ENCODE measurements at places on chromosomes 7 and 10. TPM values are rescaled to one million over a fixed set of nuclear protein-coding genes. Genes with fewer than 3 reads are reported as not detected.

GRCh38 chr7:157645539-157645938 lies 308.7 kb downstream of the DNAJB6 start:
- no peak for DNase-seq

GRCh38 chr10:53177468-53177867 lies 404.9 kb upstream of the MBL2 start:
- DNase-seq: no peak

DNA sequence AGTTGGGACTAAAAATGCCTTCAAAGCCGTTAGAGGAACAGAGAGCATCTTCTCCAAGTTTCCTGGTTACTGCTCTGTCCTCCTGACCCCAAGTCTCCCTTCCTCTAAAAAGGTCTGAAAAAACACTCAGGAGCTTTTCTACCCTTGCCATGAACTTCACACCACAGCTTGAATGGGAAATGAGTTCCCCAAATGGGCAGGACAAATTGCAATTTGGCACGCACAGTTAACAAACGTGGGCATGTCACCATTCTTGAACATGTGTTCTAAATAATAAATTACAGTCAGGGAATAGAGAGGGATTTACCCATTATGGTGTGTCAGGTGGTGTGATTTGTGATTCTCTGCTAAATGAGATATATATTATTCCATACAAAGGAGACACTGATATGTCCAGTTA lies 91.2 kb upstream of the WNT16 start:
- DNase-seq: no peak

GRCh38 chr10:92627845-92628480 lies 35.0 kb downstream of the KIF11 start:
- DNase-seq: no peak

GRCh38 chr7:29370531-29371314 lies 176.1 kb downstream of the CHN2 start:
- DNase-seq: no peak

- DNase-seq: no peak
Observed at GRCh38 chr10:33273295-33274002, 61.0 kb downstream of the NRP1 start.

GRCh38 chr10:120978589-120979252 lies 127.6 kb downstream of the WDR11 start:
- no peak for DNase-seq

GRCh38 chr10:118704711-118705110 lies 50.1 kb downstream of the CACUL1 start:
- DNase-seq: no peak

- no peak for DNase-seq
Observed at GRCh38 chr7:29843093-29843492, 36.8 kb downstream of the WIPF3 start.

DNA sequence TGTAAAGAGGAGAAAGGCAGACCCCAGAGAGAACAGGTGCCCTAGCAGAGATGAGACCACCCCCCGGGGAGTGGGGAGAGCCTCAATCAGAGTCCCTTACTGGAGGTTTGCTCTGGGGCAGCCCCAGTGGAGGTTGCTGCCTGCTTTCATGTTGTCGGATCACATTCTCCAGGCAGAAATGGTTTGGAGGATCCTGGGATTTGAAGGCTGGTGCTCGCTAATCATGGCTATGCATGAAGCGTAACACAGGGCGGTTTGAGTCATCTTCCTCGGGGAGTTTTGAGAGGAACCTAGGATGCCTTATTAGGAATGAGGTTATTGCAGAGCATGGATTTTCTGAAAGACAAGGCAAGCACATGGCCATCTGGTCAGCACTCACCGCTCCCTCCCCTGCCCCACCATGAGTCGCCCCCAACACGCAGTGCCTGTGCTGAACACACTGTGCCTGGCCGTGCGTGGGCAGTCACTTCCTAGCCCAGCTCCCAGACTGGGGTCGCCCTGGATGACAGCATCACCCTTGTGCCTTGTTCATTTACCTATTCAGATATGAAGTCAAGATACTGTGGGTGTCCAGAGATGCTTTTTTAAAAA lies 319.9 kb downstream of the DPP6 start:
- no peak for DNase-seq

GRCh38 chr7:74512762-74513161 lies 59.1 kb downstream of the GTF2IRD1 start:
- DNase-seq: no peak

DNA sequence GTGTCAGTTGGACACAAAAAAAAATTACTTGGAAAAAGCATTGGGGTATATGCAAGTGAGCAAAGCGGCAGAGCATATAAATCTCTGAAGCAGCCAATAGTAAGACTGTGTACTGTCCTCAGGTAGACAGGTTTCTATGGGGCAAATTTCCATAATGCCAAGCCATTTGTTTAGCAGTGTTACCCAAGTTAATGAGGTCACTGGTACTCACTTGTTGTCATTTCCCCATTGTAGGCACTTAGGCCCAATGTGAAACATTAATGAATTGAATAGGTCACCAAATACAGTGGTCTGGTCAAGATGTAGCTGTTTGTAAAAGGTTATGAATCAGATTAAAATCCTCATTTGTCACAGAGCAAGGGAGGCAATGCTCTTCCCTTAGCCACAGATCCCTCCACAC lies 27.5 kb downstream of the HOXA1 start:
- DNase-seq: no peak

- no peak for DNase-seq
Observed at GRCh38 chr10:33819206-33819605, 484.7 kb upstream of the NRP1 start.

- no peak for DNase-seq
Observed at GRCh38 chr10:99629625-99629978, 9.4 kb upstream of the SLC25A28 start.

DNA sequence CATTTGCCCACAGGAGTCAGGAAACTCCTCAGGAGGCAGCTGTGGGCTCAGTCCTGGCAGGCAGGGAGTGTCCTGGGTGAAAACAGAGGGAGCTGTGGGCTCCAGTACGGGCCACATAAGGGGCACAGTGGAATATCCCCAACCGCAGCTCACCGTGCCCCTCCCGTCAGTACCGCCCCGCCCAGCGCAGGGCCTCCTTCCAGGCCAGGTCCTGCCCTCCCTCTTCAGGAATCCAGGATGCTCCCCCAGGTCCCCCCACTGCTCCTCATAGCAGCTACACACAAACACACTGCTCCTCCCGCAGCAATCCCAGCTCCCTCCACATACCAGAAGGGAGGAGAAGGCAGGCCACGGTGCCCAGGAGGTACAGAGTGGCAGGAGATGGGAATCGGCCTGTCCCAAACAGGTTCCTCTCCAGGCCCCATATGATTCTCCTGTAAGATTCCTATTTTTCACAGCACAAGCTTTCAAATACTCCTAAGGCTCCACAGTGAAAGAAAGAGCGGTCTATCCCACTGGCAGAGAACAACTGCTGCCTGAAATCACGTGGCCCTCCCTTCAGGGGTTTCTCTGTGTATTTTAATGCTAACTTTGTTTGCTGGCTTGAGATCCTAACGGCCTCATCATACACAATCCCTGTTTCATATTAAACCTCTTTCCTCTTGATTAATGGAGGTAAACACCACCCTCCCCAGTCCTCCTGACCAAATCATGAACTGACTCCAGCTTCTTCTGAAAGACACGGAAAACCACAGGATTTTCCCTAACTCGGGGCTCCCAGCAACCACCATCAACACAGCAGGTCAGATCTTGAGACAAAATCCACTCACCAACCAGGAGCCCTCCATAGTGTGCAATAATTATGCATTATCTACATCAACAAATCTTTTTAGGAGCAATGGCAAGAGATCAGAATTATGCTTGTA lies 178.7 kb downstream of the TNS3 start:
- DNase-seq: no peak

- DNase-seq: no peak
Observed at GRCh38 chr10:130500261-130501000, 364.2 kb downstream of the GLRX3 start.

GRCh38 chr7:114708646-114709045 lies 213.2 kb upstream of the MDFIC start:
- DNase-seq: no peak

GRCh38 chr10:132920101-132920925 lies 22.1 kb downstream of the CFAP46 start:
- DNase-seq: no peak

Gene CALML3
- total RNA-seq: not detected

Gene LYZL2
- total RNA-seq: not detected

Gene NUTM2B
- 1.8 TPM for total RNA-seq

Gene SPDYE2B
- total RNA-seq: not detected

Gene SFTPA2
- not detected for total RNA-seq

Gene TBX20
- not detected for total RNA-seq

All from CD4-positive, alpha-beta memory T cell (primary cell).